ENCODE measurements at places on chromosomes 6 and 20.
A peak's percentile ranks its signal among the peaks of the same experiment; 100 is the strongest.

DNA sequence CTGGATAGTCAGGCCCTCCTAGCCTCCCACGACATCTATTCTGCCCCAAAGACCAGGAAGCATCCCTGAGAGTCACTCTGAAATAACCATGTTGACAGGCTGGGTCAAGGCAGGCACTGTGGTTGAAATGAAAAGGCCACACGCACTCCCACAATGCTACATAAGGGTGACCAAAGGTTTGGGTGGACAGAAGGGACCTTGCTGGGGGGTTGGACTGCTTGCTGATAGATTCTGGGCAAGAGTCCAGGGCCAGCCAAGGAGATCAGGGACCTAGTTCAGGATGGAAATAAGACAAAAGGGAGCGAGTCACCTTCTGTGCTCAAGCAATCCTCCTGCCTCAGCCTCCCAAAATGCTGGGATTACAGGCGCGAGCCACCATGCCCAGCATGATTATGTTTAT lies 32.5 kb upstream of the DSN1 start:
- peak; percentile 87 for DNase-seq

DNA sequence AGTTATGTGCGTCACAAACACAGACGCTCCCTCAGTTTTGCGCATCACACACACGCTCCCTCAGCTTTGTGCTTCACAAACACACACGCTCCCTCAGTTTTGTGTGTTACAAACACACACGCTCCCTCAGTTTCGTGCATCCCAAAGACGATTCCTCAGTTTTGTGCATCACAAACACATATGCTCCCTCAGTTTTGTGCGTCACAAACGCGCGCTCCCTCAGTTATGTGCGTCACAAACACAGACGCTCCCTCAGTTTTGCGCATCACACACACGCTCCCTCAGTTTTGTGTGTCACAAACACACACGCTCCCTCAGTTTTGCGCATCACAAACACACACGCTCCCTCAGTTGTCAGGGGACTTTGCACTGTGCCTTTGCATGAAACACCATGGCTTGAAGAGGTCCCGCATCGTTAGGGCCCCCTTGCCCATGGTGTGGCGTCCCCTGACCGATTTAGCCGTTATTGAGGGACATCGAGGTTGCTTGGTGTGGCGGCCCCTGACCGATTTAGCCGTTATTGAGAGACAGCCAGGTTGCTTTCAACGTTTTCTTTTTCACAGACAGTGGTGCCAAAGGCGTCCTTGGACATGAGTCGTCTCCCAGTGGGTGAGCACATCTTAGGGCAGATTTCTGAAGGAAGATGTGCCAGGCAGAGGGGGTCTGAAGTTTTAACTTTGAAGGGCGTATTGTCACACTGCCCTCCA lies 28.1 kb upstream of the MYT1 start:
- no peak for DNase-seq

- DNase-seq = no peak
Observed at GRCh38 chr6:75344455-75344854, 59.9 kb upstream of the TMEM30A start.

DNA sequence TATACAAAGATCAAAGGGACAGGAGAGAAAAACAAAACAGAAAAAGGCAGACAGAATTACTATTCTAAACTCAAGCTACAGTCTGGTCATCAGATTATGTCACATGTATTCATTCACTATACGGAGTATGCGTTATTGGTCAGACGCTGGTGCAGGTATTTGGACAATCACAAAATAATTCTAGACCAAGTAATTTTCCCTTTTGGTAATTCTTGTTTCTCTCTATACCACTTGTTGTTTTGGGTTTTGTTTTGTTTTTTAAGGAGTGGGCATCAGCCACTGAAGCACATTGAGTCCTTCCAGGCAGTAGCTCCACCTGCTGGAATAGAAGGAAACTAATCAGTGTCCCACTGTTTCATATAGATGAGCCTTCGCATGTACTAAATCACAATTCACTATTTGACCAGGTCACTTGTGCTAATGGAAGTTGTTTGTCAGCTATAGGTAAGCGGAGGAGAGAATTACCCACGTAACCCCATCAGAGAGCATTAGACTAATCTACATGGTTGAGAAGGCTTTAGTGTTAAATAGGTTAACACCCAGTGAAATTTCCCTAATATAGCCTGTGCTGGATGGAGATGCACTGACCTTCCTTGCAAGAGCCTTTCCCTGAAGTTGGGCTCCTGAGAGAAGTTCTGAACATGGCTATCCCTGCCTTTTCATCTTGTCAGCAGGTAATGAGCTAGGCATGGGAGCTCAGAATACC lies 77.9 kb downstream of the TNFAIP3 start:
- peak; percentile 23 for DNase-seq

DNA sequence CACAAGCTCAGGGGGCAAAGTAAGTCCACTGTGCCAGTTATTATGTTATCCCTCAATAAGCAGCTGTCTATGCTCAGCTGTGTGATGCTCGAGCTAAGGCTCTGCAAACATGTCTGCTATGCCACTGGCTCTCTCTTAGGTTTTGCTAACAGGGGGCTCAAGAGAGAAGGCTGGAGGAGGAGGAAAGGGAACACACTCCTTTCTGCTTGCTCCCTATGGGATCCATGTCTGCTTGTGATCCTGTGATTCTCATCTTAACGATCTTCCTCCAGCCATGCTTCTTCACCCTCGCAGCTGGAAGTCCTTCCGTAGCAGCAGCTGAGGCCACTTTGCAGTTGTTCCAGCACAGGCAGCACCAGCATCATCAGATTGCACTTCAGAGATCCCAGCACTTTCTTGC lies 37.0 kb upstream of the IGF2R start:
- DNase-seq = no peak

DNA sequence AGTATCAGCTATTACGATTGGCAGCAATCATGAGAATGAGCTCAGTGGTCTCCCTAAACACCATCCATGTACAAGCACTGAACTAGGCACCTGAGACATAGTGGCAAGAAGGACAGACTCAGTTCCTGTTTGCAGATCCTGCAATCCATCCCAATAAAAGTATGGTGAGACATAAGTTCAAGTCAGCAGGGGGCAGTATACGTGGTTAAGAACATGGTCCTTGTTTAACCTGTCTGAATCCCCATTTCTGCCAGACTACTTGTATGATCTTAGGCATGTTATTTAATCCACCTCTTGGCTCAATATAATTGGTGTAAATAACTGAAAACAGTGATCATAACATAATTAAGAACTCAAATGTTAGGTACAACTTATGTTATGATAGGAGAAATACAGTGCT lies 33.2 kb upstream of the PNISR start:
- peak; percentile 22 for DNase-seq

- no peak for DNase-seq
Observed at GRCh38 chr20:40899344-40899743, 129.3 kb upstream of the TOP1 start.

DNA sequence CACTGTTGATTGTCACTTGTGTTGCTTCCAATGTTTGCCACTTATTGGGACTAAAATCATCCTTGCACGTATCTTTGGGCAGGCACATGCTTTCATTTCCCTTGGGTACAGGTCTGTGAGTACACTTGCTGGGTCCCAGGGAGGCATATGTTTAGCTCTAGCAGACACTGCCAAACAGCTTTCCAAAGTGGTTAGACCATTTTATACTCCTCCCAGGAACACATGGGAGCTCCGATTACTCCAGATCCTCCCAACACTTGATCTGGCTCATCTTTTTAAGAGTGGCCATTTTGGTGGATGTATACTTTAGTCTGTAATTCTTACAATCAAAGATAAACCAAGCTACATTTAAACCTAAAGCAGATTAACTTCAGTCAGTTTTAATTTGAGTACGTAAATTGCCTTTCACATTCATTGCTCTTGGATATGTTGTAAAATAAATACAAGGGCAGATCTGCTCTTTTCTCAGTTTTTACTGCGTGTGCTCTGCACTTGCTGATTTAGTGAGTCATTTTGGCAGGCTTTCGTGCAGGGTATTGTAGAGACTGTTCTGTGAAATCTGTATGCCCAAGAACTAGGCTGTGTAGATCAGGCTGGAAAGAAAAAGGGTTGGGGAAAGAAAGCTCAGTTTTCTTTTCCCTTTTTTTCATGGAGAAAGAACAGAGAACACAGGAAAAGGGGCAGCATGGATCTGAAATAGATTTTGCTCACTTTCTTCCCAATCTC lies 19.5 kb downstream of the SLC22A1 start:
- DNase-seq = no peak

DNA sequence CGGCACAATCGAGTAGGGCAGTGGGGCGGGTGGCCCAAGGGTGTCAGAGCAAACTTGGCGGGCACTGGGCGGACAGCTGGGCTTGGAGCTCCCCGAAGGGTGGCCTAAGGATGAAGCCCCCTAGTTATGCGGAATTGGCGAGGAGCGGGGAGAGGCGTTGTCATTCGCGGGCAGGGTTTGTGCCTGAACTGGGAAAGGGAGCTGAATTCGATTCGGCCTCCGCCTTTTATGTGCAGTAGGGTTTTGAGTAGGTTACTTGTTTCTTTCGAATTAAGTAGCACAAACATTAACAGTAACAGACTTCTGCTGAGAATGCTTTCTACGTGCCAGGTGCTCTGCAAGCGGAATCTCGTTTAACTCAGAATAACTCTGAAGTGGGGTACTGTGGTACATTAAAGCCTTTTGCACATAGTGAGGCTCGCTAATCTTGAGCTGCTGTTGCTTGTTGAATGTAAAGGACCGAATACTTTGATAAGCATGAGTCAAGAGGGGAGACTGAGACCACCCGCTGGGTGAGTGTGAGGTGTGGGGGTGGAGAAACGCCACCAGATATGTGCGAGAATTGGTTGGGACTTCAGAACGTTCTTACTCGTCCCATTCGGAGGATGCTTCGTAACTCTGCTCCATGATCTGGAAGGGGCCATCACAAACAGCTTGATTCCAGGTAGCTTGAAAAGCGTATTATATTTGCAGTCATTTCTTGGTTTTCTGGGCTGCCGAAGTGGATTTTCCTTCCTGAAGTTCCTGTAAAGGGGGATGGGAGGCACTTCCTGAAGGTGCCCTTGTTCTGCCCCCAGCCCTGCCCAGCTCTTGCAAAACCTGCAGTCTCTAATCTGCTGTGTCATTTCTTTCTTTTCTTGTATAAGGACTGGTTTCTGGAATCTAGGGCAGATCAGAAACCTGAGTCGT lies 833 bp downstream of the RAB5IF start:
- DNase-seq = no peak

Data from cerebellar cortex (tissue), 1 donor.